ENCODE measurements at places on chromosomes 6 and 20.

- DNase-seq: no peak
Observed at GRCh38 chr20:2750491-2751251, 49.8 kb downstream of the CPXM1 start.

DNA sequence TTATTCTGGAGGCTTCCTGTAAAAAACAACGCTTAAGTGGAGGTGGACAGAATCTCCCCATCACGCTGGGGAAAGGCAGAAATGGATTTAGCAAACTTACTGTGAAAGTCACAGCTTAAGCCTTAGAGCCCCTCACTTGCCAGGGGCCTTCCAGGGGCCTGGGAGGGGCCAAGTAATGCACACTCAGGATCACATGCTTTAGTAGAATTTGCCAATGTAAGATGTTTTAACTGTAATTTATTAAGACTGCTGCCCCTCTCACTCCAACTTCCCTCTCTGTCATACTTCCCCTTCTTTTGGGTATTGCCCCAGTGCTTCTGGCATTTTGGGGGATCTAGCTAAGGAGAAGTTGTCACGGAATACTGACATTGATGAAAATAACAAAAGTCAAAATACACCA is 12.6 kb upstream of the ADA start:
- no peak for DNase-seq

- DNase-seq: no peak
Observed at GRCh38 chr6:164246082-164246481, 831.6 kb downstream of the QKI start.

DNA sequence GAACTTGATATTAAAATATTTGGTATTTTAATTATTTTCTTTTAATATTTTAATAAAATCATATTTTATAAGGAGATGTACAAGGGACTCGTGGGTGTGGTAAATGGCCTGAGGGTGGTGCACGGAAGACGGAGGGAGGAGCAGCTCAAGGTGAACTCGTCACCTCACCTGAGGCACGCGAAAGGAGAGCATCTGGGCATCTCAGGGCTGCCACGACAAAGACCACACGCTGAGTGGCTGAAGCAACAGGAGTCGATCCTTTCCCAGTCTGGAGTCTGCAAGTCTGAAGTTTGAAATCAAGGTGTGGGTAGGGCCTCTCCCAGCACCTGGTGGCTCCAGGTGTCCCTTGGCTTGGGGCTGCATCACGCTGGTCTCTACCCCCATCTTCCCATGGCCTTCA is 39.7 kb downstream of the APCDD1L start:
- DNase-seq: no peak

- DNase-seq: no peak
Observed at GRCh38 chr6:117169064-117169665, 96.2 kb upstream of the VGLL2 start.

DNA sequence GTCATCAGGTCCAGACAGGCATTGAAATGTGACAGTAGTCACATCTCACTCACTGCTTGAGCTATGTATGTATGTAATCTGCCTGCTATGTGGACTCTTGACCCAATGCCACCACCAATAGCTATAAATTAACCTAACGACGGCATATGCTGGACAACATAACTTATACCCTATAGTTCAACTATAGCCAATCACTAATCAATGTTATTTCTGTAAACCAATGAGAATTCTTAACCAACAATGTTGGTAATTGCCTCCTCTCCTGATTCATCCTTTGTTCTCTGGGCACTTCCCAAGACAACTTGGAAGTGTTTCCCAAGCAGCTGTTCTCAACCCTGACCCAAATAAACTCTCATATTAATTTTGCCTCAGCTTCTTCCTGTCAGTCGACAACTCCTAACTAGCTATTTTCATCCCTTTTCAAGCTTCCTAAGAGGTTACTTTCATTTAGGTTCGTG is 24.1 kb upstream of the SERPINB1 start:
- no peak for DNase-seq

- no peak for DNase-seq
Observed at GRCh38 chr6:15304337-15305042, 58.6 kb downstream of the JARID2 start.

- DNase-seq: no peak
Observed at GRCh38 chr20:63484651-63485403, 12.4 kb upstream of the KCNQ2 start.

- no peak for DNase-seq
Observed at GRCh38 chr6:165920896-165921671, 246.6 kb downstream of the TBXT start.

- no peak for DNase-seq
Observed at GRCh38 chr20:50111120-50111828, 1.7 kb downstream of the UBE2V1 start.

DNA sequence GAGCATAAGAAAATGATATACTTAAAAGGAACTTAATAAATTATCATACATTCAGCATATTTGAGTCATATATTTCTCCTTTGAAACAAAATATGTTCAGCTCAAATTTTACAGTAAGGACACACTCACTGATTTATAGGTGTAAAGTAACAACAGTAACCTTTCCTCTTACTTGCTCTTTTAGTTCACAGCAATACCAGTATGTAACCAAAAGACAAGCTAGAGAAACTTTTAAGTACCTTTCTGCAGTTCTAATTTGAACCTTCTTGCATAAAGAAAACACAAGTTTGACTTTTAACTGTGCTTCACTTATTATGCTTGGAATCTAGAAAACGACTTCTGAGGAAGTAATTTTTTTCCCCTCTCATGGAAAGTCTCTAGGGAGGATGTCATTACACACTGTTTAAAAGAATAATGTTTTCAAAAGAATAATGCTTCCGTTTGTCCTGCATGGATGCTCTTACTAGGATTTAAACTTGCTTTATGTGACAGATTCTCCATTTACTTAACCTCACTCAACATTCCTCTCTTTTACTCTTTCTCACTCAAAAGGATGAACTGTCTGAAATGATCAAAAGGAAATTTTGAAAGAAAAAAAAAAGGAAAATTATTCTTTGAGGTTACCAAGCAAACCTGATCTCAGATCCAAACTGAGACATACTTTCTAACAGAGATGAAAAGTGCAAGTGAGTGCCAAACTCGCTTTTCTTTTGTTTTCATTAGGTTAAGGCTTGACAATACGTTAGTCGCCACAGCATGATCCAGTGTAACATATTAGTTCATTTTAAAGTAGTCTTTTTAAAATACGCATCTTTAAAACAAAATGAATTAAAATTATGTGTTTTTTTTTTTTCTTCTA is 22.4 kb upstream of the CALHM6 start:
- DNase-seq: no peak

GRCh38 chr20:33159713-33160112 is 8.2 kb upstream of the BPIFA2 start:
- no peak for DNase-seq

GRCh38 chr20:9835302-9835701 is 3.6 kb downstream of the PAK5 start:
- DNase-seq: no peak

DNA sequence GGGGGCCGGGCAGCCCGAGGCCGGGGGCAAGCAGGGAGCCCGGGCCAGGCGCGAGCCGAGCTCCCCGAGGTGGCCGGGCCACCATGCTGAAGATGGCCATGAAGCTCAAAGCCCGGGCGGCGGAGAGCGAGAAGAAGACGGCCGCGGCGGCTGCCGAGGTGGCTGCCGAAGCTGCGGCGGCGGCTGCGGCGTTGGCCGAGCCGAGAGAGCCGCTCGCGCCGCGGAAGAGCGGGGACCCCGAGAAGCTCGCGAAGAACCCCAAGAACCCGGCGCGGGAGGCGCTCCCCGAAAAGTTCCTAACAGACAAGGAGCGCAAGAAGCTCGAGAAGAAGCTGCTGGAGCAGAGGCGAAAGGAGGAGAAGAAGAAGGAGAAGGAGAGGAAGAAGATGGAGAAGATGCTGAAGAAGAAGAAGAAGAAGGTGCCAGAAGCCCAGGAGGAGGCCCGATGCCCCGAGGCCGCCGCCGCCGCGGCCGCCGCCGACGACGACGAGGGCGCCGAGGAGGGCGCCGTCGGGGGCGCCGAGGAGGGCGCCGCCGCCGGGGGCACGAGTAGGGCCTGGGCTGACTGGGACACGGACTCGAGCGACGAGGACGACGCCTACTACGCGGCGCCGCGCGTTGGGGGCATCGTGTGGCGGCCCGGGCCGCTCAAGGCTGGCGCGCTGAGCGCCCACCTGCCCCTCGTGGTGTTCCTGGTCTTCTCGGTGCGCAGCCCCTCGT is 37.4 kb downstream of the GNAS start:
- no peak for DNase-seq

DNA sequence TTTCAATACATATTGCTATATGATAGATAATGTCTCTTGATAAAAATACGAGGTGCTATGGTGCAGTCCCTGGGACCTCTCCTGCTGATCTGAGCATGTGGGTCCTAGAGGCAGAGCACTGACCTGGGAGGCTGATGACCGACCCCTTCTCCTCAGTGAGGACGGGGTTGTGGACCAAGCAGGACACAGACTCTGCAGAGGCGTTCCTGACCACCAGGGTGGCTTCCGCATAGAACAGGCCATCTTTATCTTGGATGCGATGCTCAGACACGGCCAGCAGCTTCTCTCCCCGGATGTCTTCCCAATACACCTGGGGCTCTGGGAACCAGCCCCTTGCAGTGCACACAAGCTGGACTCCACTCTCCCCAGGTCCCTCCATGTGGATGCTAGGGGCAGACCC is 4.2 kb downstream of the BTNL2 start:
- no peak for DNase-seq

DNA sequence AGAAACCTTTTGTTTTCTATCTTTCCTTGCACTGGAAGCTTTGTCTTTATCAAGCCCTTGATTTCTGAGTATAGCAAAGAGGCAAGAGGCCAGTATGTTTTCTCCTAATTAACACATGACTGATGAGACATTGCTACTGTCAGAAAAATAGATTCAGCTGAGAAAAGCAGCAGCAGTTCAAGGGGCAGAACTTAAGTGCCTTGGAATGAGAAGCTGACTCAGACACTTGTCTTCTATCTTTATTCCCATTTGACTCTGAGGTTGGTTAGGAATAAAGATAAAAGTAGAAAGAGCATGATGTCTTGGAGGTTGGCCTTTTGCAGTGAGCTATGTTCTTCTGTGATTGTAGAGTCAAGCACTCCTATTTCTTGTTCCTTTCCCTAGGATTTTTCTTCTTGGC is 79.1 kb upstream of the MAN1A1 start:
- no peak for DNase-seq

GRCh38 chr6:29816030-29816429 is 11.6 kb upstream of the HLA-G start:
- DNase-seq: no peak

DNA sequence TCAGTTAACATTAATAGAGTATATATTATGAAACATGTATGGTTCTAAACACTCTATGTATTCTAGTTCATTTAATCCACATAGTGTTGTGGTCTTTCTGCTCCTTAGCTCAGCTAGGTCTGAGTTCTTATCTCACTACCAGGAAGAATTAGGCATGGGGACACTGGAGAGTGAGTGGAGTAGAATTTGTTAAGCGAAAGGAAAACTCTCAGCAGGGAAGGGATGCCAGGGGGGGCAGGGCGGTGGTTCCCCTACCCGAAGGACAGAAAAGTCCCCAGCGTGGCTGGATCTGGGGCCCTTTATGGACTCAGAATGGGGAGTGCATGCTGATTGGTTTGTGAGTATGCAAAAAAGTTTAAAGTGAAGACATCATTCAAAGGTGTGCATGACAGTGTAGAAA is 727.5 kb downstream of the TBC1D32 start:
- no peak for DNase-seq

DNA sequence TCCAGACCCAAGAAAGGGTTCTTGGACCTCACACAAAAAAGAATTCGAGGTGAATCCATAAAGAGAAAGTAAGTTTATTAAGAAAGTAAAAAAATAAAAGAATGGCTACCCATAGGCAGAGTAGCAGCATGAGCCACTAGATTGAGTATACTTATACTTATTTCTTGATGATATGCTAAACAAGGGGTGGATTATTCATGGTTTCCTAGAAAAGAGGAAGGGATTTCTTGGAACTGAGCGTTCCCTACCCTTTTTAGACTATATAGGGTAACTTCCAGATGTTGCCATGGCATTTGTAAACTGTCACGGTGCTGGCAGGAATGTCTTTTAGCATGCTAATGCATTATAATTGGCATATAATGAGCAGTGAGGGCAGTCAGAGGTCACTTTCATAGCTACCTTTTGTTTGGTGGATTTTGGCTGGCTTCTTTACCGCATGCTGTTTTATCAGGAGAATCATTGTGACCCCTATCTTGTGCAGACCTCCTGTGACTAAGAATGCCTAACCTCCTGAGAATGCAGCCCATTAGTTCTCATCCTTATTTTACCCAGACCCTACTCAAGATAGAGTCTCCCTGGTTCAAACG is 44.3 kb downstream of the TENT5A start:
- no peak for DNase-seq

DNA sequence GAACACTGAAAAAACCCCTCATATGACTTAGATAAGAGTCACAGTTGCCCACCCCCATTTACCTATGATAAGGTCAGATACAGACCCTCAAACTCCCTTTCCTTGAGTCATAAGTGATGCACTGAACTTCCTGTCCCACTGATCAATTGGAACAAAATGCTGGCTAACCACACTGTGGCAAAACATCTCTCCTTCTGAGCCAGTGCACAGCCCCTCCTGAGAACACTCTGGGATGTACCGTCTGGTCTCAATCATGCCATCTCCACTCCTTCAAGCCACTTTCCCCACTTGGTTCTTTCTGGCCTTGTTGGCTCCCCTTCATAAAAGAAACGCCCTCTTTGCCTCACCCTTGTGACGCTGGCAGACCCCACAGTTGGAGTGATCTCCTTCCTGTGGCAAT is 42.6 kb upstream of the NXT1 start:
- no peak for DNase-seq

- no peak for DNase-seq
Observed at GRCh38 chr20:31494131-31494530, 19.0 kb downstream of the REM1 start.

GRCh38 chr6:138088326-138088762 is 18.9 kb downstream of the PERP start:
- DNase-seq: no peak

DNA sequence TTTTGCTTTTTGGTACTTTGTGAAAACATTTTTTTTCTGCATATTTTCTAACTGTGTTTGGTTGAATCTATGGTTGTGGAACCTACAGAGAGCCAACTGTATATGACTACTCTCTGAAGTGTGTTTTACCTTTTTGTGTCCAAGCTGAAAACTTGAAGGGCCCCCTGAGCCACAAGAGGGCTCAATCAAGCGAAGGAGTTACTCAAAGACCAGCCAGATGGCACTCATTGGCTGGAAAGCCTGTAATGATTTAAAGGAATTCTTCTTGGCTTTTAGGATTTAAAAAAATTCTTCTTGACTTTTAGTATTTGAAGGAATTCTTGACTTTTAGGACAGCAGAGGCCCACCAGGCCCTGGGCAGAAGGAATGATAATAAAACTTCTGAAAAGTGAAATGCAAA is 27.0 kb upstream of the ECI2 start:
- DNase-seq: no peak

Measured in esophagus squamous epithelium (tissue), 5 donors.